Thoracic aorta (tissue), 2 donors: ENCODE measurements at places on chromosomes 1 and 21. TPM values are rescaled to one million over a fixed set of nuclear protein-coding genes. Genes with fewer than 3 reads are reported as not detected.

The SPATA46 gene
- total RNA-seq: not detected

The TDRD5 gene
- total RNA-seq: not detected

The ALPL gene
- total RNA-seq: 7.8 TPM

GRCh38 chr1:198934901-198935305 lies 296.1 kb downstream of the PTPRC start:
- DNase-seq: no peak

DNA sequence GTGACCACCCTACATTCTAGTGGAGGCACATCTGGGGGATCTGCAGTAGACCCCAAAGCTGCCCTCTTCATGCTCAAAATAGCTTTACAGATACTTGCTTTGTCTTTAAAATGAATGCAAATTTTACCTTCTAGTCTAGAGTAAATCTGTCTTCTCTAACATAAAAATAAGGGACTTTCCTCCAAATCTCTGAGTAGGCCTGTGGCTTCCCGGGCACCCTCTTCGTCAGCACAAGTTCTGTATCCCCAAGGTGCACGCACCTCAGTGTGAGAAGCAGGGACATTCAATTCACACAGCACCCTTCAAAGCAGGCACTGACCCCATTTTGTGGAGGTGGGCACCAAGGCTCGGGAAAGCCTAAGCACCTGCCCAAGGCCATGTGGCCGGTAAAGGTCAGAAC lies 19.0 kb downstream of the MEF2D start:
- no peak for DNase-seq

- no peak for DNase-seq
Observed at GRCh38 chr1:188670837-188671236, 1806.8 kb downstream of the BRINP3 start.

DNA sequence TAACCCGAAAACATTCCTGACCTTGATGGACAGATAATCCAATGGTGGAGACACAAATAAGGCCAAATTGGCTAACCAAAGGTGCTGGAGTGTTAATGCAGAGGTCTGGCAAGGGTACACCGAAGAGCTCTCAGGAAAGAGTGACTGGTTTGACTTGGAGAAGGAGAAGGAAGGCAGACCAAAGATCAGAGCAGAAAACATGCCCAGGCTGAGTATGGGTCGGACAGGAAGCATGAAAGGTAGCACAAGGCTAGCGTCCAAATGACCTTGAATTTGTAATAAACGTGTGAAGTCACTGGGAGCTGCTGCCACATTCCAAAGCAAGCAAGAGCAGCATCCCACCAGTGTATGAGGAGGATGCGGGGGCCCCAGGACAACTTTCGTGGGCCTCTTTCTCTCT lies 45.7 kb downstream of the APP start:
- no peak for DNase-seq

- no peak for DNase-seq
Observed at GRCh38 chr1:163076981-163077761, 8.0 kb downstream of the RGS4 start.

GRCh38 chr1:147502760-147503159 lies 38.5 kb upstream of the BCL9 start:
- no peak for DNase-seq

DNA sequence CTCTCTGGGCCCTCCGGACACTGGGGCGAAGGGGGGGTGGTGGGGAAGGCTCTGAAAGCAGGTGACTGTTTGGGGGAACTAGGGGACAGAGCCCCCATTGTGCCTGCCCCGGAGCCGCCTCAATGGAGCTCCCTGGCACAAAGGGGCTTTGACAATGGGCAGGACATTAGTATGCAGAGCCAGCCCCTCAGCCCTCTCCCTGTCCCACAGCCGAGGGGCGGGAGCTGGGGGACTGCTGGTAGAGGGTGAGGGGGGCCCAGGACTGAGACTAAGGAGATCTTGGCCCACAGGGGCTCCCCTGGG lies 7.8 kb downstream of the KCNJ10 start:
- DNase-seq: no peak

- DNase-seq: no peak
Observed at GRCh38 chr21:33948951-33949444, 33.4 kb upstream of the ATP5PO start.

DNA sequence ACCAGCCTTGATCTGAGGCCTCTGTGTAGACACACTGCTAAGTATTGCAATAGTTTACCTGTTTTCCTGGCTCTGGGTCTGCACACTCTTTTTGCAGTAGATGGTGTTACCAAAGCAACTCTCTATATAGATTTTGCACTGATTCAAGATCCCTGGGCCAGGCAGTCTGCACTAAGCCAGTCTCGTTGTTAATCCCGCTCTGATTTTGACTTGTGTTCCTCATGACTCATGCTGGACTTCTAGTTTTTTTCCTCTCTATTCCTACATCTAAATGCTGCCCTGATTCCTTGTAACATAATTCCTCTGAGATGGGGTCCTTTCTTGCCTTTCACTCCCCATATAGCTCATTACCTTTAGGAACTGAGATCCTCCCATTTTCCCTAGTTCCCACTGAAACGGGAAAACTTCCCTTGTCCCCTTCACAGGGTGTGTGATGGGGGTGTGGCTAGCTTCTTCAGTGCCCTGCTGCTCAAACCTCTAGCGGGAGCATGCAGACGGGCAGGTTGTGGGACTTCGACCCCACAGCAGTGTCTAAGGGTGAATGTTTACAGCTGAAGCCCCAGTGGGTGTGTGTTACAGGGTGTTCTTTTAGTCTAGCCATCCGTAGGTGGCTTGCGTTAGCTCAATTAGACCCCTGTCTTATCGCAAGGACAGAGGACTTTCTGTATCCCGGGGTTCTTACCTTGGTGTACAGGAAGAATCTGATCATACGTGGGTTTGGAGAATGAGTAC lies 106.5 kb upstream of the RAB3GAP2 start:
- DNase-seq: no peak

DNA sequence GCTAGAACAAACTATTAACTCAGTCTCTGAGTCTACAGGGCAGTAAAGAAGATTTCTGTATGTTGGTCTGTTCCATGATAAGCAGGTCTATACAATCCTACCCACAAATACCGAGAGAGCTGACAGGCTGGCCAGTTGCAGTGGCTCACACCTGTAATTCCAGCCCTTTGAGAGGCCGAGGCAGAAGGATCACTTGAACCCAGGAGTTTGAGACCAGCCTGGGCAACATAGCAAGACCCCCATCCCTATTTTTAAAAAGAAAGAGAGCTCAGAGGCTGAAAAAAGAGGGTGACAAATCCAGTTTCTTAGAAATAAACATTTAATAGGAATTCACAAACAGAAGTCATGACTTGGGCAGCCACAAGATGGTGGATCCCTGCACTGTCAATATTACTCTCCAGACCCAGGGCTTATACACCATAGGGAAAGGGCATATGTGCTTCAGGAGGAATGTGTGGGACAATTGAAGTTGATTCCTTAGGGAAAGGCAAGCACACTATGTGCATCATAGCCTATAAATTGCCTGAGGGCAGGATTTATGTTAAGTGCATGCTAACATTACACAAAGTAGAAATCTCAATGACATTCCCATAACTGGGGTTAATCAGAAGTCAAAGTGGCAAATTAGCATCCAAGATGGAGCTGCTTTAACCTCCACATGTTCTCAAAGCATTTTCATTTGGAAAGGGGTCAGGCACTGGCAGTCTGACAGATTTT lies 66.8 kb downstream of the SLC16A1 start:
- DNase-seq: no peak

GRCh38 chr1:37931361-37932158 lies 15.3 kb downstream of the INPP5B start:
- DNase-seq: peak; percentile 87

GRCh38 chr1:159015440-159015909 lies 5.8 kb downstream of the IFI16 start:
- peak; percentile 37 for DNase-seq

- no peak for DNase-seq
Observed at GRCh38 chr1:205519541-205520131, 15.2 kb downstream of the CDK18 start.

- no peak for DNase-seq
Observed at GRCh38 chr21:28436286-28436932, 556.3 kb downstream of the LTN1 start.

- DNase-seq: no peak
Observed at GRCh38 chr1:16022393-16022792, 557 bp downstream of the CLCNKA start.

- DNase-seq: no peak
Observed at GRCh38 chr1:151235235-151235634, 19.3 kb upstream of the PSMD4 start.

- DNase-seq: no peak
Observed at GRCh38 chr1:1920608-1921458, 1.8 kb upstream of the TMEM52 start.

GRCh38 chr1:162023181-162023546 lies 505 bp downstream of the OLFML2B start:
- DNase-seq: no peak

DNA sequence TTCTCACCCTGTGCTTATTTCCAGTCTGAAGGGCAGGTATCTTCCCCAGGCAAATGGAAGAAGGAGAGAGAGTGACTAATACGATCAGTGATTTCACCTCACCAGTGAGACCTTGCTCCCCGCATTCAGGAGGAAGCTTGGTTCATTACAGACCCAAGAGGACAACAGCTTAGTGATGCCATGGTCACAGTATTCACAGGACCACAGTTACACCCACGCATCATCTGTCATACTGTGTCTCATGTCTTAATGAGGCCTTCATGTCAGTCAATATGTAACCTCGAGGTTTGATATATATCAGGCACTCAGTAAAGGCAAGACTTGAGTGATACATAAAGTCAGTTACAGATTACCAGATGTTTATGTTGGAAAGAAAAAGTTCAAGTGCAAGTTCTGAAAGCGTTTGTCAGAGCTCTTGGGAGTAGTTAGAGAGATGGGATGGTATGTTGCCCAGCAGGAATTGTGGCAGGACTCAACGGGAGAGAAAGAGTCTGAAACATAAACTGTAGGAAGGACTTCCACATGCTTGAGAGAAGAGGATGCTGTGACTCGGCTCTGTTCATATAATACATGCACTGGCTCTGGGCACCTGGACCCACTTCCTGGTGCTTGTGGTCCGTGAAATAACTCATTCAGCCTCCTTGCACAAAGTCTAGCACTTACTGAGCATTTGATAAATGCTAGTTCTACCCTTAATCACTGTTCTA lies 33.3 kb downstream of the GNPAT start:
- DNase-seq: no peak

DNA sequence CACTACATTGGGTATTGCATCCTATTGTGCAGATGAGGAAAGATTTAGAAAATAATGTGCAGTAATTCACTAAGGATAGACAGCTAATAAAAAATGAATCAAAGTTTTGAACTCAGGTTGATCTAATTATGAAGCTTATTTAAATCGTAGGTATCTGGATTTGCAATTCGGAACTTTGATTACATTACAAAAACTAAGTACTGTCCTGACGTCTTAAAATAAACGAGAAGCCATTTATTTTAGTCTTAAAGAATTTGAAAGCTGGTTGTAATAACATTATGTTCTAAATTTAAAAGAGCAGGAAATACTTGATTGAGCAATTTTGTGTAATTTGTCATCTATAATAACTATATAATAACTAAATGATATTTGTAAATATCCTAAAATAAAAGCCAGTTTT lies 235.9 kb downstream of the TPR start:
- no peak for DNase-seq

GRCh38 chr1:110144366-110144765 lies 5.9 kb upstream of the SLC6A17 start:
- DNase-seq: no peak

DNA sequence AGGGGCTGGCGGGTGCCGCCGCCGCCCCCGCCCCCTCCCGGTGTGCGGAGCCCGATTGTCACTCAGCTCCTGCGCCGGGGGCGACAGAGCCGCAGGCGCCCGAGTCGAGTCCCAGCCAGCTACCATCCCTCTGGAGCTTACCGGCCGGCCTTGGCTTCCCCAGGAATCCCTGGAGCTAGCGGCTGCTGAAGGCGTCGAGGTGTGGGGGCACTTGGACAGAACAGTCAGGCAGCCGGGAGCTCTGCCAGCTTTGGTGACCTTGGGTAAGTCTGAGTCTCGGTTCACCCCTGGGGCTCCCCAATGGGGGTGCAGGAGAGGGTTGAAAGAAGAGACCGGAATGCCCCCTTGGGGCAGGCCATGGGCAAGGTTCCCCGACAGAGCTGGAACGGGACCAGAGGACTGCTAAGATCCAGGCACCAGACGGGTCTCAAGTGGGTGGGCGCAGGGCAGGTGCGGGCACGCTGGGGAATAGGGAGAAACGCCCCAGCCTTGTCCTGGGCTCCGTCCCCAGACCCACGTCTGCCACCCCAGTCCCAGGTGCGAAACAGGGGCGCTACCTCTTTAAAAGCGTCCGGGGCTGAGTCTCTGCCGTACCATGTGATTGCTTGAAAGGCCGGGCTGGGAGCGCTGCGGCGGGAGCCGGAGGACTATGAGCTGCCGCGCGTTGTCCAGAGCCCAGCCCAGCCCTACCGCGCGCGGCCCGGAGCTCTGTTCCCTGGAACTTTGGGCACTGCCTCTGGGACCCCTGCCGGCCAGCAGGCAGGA lies at the start of gene ADORA1:
Gene ADORA1 (plus strand): TSS at position 61 of the 765 bp plus-strand sequence. CDS start 1,116 bp downstream, outside the sequence.
- no peak for DNase-seq

DNA sequence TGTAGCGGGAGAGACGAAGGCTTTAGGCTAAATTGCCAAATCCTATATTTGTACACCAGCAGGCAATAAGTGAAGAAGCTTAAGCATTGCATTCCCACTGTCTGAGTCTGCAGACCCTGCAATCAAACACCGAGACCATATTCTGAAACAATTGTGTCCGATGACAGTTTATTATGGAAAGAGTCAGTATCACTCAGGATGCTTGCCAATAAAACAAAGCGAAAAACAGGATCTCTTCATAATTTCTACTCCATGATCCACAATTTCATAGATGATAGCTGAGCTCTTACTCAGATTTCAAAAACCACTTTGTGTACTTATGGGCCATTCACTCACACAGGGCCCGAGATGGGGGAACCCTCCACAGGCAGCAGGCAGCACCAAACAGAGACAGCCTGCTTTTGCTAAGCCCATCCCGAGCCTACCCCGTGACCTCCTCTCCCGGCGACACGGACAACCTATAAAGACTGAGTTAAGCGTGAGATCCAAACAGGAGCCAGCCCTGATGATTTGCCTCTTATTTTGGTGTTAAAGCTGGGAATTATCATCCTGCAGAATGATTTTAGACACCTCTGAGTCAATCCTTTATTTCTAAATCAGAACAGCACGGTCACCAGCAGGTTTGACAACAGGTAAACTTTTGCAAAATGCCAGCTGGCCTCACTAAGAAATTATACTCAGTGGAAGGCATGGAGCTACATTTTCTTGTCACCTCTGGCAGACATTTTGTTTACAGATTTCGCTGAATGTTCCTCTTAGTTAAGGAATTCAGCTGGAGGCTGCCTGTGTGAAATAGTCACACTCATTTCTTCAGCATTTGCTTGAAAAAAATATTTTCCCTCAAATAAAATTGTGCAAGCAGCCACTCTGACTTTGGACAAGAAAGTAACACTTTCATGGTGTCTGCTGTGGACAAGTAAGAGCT lies 212.4 kb downstream of the GPATCH2 start:
- no peak for DNase-seq
